ENCODE measurements at places on chromosomes 12 and 14.

DNA sequence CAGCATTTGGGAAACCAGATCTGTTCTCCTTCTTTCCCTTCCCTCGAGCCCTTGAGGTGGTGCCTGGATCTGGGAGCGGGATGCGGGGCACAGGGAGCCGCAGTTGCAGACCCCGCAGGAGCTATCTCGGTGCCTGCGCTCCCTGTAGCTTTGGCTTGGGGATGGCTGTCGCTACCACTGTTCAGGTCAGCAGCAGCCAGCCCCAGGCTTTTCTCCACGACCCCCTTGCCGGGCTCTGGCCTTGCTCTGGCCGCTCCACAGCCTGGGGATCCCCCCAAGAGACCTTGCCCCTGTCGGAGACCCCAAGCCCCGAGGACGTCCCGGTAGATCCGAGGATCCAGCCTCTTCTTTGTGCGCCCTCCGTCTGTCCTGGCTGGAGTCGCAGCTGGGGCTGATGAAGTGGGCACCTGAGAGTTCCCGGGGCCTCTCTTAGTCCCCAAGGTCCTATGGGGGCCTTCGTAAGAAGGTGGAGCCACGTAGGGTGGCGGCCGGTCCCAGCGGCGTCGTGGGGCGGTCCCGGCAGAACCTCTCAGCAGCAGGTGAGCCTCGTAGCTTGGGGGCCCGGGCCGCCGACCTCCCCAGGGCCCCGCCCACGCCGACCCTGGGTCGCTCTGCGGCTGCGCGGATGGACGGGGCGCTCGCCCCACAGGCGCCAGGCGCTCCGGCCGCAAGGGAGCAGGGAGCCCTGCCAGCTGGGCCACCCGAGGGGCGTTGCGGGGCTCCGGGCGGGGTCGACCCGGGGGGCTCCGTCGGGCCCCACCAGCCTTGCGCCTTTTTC, 1.3 kb downstream of the DDN start:
- DNase-seq: no peak

DNA sequence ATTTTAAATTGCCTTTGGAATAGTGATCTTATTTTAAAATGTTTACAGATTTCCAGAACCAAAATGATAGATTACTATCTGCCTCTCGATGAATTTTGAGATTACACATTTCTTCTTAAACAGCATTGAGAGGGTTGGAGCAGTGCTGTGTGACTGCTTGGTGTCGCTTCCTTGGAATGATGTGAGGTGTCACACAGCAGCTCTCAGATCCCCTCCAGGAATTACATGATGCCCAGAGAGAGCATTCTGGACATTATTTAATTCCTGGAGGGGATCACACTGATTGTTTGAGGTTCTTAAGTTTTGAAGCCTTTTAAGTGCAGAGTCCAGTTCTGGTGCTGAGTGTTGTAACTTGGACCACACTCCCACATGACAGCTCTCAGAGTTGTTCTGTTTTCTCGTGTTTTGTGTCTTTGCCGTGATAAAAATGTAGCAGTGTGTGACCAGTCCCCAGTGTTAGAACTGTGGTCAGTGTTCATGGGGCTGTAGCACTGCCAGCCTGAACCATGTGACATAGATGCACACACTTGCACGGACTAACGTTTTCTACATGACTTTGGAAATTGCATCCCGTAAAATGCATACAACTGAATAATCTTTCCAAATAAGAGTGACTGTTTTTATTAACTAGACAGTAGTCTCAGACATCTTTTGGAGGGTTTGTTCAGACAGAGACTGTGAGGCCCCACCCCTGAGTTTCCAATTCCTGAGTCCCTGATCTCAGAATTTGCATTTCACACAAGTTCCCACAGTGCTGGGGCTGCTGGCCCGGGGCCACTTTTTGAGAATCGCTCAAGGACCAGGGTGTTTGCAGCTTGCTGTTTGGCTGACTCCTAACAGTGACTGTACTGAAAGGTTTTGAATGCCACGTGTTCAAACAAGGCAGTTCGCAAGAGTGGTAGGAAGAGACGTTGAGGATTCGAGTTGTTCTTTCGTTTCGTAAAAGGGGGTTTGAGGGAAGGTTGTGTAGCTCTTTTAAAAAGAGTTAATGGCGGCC, 26.0 kb downstream of the XRCC3 start:
- no peak for DNase-seq

- no peak for DNase-seq
Observed at GRCh38 chr12:93094988-93095737, 166.1 kb upstream of the EEA1 start.

- DNase-seq: no peak
Observed at GRCh38 chr14:68800390-68800789, 7.5 kb upstream of the ZFP36L1 start.

DNA sequence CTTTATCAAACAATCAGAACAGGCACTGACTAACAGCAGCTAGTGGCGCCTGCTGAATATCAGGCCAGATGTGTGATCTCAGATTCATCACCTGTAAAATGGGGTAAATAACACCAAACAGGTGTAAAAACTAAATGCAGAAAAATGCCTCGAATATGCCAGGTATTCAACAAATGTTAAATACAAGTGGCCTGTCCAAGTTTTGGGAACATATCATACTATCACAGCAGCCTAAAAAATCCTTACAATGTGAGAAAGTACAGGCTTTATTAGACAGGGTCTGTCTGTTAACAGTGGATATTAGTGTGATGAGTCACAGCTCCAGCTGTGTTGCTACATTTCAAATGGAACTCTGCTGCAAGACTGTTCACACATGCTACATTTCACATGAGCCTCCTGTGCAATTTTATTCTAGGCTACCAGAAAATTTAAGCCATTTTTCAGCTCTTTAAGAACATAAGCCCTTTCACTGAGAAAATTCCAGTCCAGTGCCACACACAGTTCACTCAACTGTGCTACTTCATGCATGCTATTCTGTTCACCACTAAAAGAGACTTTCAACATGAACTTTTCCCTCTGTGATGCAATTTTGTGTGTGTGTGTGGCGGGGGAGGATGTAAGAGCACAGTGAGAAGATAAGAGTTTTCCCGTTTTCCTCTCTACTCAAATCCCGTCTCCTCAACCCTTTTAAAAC, 56.7 kb downstream of the MSRB3 start:
- DNase-seq: no peak
